ENCODE measurements at places on chromosomes 7 and 10.

GRCh38 chr10:97169911-97170693 lies 15.7 kb downstream of the SLIT1 start:
- DNase-seq, result no peak

DNA sequence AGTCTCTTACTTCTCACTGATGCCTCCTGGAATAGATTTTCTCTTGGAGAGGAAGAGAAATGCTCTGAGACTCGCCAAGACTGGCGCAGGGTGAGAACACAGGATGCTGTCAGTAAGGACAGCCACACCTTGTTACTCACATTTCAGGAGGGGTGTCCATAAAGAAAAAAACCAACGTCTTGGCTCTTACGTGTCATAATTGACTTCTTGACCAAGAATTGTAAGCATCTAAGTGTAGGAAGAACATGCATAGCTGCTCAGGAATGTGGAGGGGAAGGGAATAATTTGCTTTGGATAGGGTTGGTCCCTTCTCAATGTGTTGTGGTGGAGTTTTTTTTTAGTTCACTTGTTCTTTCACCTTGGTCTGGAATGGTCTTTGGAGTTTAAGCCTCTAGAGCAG lies 43.8 kb upstream of the ZNF438 start:
- no peak for DNase-seq

- DNase-seq, result no peak
Observed at GRCh38 chr7:96084881-96085553, 236.9 kb downstream of the SLC25A13 start.

GRCh38 chr7:38506756-38507155 lies 124.4 kb downstream of the AMPH start:
- no peak for DNase-seq

DNA sequence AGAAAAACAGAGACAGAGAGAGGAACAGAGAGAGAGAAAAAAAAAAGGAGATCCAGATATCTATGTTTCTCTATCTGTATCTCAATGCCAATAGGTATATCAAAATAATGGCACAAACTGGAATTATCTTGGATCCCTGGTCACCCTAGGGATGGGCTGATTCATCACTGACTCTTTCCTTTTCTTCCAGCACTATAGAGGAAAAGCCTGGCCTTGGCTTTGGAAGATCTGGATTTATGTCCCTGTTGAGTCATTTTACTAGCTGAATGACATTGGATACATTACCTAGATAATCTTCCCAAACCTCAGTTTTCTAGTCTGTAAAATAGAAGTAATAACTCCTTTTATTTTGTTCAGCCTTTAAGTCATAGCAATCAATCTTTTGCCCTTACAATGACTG lies 152.8 kb upstream of the GDF10 start:
- no peak for DNase-seq

DNA sequence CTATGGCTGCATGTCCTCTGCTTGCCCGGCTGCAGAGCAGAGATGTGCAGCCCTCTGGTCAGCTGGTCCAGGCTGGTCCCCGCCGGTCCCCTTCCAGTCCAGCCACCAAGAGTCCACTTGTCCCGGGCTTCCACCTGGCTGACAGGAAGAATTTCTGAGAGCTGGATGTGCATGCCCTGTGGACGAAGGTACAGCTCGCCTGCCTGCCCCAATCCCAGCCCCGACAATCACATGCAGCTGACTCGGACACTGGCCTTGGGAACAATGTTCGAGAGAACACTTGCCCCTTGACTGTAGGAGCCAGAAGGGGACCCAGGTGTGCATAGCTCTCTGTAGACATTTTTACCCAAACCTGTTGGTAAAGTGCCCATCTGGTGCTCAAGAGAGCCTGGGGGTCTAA lies 11.8 kb downstream of the AVPI1 start:
- no peak for DNase-seq

DNA sequence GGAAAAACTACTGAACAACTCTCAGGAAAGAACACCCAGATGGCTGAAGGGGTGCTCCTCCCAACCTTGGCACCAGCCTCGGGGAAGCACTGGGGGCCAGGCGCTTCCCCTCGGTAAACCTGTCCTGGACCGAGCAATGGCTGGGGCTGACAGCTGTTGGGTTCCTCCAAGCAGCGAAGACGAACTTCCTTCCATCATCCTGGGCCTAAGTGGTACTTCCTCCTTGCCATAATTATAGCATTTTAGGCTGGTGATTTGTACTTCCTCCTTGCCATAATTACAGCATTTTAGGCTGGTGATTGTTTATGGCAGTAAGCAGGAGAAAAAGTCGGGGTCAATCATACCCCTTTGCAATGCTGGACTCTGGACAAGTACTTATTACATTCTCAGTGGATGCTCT lies 69.3 kb downstream of the MYOF start:
- no peak for DNase-seq

DNA sequence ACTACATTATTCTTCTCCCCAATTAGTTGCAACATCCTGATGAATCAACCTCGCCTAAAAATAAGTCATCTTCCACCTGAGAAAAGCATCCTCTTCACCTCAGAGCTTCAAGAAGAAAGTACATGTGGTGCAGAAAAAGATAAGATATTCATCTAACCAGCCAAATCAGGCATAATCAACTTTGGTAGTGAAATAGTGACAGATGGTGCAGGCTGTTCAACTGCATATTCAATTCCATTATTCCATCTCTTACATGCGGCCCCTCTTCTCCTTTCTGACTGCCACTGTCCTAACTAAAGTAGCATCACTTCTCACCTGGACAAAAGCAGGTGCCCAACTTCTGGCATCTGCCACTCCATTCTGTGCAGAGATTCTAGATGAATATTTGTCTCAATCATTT lies 148.4 kb upstream of the STEAP1 start:
- no peak for DNase-seq
